ENCODE measurements at places on chromosomes 1 and 21.
A peak's percentile ranks its signal among the peaks of the same experiment; 100 is the strongest.

DNA sequence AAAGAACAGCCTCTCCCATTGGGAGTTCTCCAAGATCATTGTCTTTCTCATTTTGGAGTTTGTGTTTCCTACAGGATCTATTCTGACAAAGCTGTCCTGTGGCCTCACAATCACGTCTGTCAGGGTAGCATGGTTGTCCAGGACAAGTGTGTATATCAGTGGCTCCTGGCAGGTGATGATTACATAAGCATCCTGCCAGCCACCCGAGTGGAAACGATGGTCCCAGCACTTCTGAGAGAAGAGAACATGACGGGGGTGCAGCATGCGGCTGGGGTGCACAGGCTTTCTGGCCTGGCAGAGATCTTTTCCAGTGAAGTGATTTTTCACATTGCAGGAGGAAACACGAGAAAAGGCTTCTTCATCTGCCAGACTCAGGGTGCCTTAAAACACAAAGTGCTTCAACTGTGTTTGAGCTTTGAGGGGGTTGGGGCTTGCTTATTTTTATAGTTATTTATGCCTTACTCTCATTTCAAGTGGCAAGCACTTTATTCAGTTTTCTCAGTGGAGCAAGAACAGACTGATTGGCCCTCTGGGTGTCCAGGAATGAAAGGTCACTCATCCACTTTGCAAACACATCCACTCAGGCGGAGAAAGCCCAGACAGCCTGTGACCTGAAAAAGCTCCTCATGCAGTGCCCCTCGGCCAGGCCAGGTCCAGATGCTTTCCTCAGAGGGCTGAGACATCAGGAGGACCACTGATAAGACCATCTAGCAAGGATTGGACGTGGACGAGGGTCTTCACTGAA lies 186.0 kb downstream of the DUSP10 start:
- DNase-seq: no peak

GRCh38 chr1:150534002-150534401 lies 15.2 kb upstream of the ADAMTSL4 start:
- DNase-seq: no peak

GRCh38 chr21:26815197-26815596 lies 30.0 kb downstream of the ADAMTS1 start:
- no peak for DNase-seq

DNA sequence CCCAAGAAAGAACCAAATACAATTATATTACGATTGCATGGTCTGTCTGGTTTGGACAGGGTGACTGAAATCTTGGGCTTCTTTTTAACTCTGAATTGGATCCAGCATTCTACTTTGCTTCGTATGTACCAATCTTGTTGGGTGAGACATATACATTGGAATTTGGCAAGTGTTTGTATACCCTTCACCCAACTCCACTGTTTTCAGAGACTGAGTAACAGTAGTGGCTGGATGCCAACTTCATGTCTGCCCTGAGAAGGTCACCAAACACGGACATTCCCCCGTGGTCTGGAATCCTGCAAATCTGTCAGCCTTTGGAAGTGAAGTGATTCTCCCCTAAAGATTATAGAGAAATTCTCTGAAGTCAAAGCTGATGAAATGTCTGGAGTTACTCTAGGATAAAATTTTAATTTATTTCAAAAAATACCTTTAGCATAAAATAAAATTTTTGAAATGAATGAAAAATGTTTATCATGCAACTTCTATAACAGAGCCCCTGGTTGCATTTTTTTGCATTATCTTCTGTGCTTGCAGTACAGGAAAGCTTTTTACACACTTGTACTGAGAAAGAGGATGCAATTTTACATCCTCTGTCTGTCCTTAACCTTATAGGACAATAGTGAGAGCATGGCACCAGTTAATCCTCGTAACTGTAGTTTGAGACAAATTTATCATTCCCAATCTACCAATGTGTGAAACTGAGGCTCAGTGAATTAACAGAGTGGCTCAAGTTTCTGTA lies 201.8 kb downstream of the DISC1 start:
- DNase-seq: no peak

GRCh38 chr1:236998546-236998945 lies 5.7 kb downstream of the MT1HL1 start:
- no peak for DNase-seq

DNA sequence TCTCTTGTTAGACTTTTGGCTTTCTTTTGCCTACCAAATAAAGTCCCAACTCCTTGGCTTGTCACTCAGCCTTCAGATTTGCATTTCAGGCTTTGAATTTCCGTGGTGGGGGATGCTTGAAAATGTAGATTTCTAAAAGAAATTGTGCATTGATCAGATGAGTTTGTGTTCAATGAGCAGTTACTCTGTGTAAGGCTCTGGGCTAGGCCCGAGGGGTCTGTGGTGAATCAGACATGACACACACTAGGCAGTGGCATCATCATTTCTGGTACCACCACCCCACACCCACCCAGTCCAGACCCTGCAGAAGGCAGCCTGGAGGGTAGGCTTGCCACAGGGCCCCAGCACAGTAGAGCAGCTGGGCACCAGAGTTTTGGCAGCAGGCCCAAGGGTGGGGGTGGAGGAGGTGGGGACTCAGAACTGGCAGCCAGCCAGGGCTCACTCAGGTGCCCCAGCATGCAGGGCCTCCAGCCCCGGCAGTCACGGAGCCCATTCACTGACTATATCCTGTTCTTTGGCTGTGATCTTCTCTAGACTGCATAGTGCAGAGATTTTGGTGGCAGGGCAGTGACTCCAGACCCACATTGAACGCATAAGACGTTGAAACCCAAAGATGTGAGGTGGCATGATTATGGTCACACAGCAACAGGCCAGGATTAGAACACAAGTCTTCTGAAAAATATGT lies 97.2 kb upstream of the ARTN start:
- DNase-seq: peak; percentile 74

- no peak for DNase-seq
Measured at GRCh38 chr1:160826546-160826945, 30.6 kb downstream of the LY9 start.

- no peak for DNase-seq
Measured at GRCh38 chr21:26800001-26800400, 45.2 kb downstream of the ADAMTS1 start.

DNA sequence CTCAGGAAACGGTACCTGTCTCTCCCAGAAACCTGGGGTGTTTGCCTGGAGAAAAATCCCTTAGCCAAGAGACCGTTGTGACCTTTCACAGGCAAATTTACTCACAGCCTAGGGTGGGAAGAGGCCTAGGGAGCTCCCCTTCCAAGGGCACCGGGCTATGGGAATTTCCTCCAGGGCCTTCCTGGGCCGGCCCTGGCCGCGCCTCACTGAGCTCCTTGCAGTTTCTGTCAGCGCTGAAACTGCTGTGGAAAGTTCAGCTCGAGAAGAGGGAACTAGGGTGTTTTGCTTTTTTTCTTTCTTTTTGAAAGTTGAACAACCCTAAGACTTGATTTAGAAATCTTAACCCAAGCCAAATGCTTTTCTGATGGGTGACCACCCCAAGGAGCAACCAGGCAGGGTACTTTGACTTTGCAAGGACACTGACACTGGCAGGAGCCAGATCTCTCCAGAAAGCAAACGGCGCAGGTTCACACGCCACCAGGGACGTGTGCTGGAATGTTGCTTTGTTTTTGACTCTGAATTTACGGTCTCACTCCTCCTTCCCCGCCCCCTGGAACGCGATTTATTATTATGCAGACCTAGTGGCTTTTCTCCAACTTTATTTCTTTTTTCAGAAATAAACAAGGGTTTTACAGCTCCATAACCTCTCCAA lies 229.6 kb upstream of the JUN start:
- no peak for DNase-seq

DNA sequence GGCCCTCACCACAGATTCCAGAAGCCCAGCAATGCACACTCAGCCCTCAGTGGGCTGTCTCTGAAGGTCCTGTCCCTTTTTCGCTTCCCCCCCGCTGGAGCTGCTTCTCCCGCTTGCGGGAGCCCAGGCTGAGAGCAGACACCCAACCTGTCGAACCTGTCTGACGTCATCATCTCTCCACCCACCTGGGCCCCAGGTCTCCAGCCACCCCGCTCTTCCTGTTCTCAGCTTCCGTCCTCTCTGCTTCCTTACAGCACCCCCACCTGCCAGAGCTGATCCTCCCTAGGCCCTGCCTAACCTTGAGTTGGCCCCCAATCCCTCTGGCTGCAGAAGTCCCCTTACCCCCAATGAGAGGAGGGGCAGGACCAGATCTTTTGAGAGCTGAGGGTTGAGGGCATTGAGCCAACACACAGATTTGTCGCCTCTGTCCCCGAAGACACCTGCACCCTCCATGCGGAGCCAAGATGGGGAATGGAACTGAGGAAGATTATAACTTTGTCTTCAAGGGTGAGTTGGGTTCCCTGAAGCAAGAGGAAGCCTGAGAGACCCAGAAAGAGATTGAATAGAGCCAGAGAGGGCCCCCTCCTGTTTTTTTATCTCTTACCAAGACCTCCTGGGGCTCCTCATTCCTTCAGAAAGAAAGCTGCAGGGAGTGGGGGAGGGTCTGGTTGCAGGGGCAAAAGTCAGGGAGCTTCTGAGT lies at the start of gene RAB25:
RAB25 (plus strand) TSS at position 224 of the 700 bp plus-strand sequence; CDS start at position 465, 241 bp downstream.
- DNase-seq: no peak
